PC-3 (cell line): ENCODE measurements at places on chromosomes 11 and 22. TPM values are rescaled to one million over a fixed set of nuclear protein-coding genes. Genes with fewer than 3 reads are reported as not detected.

DNA sequence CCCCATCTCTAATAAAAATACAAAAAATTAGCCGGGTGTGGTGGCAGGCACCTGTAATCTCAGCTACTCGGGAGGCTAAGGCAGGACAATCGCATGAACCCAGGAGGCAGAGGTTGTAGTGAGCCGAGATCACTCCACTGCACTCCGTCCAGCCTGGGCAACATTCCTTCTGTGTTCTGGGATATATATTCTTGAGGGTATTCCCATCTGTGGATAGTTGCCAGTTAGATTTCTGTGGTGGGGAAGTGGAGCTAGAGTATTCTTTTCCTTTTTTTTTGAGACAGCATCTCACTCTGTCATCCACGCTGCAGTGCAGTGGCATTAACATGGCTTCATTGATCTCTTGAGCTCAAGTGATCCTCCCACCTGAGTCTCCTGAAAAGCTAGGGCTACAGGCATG is 9.1 kb upstream of the ZNF74 start:
- H3K27ac ChIP-seq: no peak overlapping the region
- H3K4me3 ChIP-seq: no peak overlapping the region
- no peaks in the 10 kb centered on the region for H3K36me3 ChIP-seq
- H3K4me1 ChIP-seq: no peaks in the 10 kb centered on the region

DNA sequence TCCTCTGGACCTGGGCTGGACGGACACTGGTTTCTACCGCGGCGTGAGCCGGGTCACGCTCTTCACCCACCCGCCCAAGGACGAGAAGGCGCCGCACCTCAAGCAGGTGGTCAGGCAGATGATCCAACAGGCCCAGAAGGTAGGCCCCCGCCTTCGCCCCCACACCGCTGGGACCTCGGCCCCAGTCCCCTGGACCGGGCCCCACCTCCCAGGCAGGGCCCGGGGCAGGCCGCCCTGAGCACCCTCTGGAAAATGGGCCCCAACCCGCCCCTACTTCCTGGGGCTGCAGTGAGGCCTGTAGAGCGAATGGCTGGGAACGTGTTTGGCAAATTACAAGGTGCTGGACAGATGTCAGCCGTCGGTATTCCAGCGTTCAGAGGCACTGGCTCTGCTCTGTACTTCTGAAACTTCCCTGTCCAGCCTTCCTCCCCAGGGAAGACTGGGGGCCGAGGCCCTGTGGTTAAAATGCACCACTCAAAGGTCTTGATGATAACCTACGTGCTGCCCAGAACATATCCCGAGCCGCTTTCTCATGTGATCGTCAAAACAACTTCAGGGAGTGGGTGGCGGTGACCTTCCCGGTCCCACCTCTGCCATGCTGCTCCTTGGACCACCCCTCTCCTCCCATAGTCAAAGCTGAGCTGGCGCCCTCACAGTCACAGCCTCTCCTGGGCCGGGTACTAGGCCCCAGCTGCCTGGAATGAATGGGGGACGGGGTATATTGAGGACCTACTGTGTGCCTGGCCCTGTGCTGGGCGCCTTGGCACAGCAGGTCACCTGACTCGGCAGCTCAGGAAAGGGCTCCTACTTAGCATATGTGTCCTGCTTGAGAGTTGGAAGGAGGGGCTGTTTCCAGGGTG is 869 bp downstream of the FAM83F start:
- DNase-seq: no peak
- H3K27ac ChIP-seq: no peak overlapping the region
- H3K4me3 ChIP-seq: peak overlapping the region; percentile 82
- no peaks in the 10 kb centered on the region for H3K36me3 ChIP-seq

DNA sequence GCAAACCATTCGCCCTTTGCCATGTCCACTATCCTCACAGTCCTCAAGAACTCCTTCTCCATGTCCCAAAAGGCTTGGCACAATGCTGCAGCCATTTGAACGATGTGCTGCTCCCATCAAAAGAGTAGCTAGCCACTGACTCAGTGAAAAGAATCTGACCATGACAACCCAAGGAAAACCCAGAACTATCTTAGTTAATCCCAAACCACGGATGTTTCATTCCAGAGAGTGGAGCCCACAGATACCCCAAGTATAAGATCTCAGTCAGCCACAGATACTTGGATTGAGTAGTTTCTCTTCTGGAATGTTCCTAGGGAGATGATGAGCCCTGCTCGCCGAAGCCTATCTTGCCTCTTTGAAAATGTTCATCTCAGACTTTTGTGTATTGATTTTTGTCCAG is 176.9 kb downstream of the NAV2 start:
- no peaks in the 10 kb centered on the region for H3K36me3 ChIP-seq
- no peak overlapping the region for H3K27ac ChIP-seq
- no peak overlapping the region for H3K4me3 ChIP-seq
- peaks cover 22% of the 10 kb centered on the region for H3K4me1 ChIP-seq

DNA sequence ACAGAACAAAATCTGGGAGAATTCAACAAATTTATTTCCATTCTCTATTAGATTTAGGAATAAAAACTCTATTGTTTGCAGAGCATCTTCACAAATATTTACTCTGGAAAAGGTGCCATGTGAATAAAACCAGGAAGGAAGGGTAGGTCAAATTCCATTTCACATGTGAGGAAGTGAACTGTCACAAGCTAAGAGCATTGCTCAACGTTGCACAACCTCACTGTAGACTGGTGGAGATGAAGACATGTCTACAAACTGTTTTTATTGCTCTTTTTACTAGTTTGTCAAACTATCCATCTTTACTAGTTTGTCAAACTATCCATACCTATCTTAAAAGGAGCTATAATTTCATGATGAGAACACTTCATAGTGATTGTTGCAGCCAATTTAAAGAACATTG is 236.4 kb downstream of the CNTN5 start:
- no peaks in the 10 kb centered on the region for H3K27me3 ChIP-seq
- no peaks in the 10 kb centered on the region for H3K4me1 ChIP-seq
- H3K4me3 ChIP-seq: no peak overlapping the region
- no peak overlapping the region for H3K27ac ChIP-seq
- no peaks in the 10 kb centered on the region for H3K36me3 ChIP-seq
- peak; percentile 54 for DNase-seq

- no peaks in the 10 kb centered on the region for H3K4me1 ChIP-seq
- H3K36me3 ChIP-seq: no peaks in the 10 kb centered on the region
- no peak overlapping the region for H3K27ac ChIP-seq
- no peak overlapping the region for H3K4me3 ChIP-seq
Measured at GRCh38 chr11:125290263-125290662, 125.7 kb downstream of the PKNOX2 start.

Gene APOBEC3G
- 1.3 and 4.4 TPM in 2 replicates for total RNA-seq

DNA sequence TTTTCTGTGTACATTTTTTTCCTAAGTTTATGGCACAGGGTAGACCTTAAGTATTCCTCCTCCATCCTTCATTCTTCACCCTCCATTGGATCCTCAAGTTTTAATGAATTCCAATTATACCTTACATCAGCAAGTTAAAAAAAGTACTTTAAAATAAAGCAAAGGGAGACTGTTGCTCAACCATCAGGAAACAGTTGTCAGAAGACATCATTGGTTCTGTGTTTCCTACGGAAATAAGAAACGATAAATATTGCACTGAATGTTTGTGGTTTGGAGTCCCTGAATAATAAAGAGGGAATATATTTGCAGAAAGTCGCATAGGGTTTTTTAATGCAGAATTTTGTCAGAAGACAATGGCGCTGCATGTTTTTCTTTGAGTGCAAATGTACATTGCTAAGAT is 28.1 kb upstream of the LDHA start:
- no peaks in the 10 kb centered on the region for H3K27me3 ChIP-seq
- peaks cover 35% of the 10 kb centered on the region; the same call in 1 of the 2 replicates for H3K36me3 ChIP-seq
- H3K27ac ChIP-seq: no peak overlapping the region
- no peak overlapping the region for H3K4me3 ChIP-seq
- DNase-seq: no peak

Gene RTN4RL2
- 3.5 and 6.5 TPM in 2 replicates for total RNA-seq

Gene LRFN4
- 64.4 and 79.8 TPM in 2 replicates for total RNA-seq

Gene SHISA8
- not detected in 2 replicates for total RNA-seq

- no peak overlapping the region for H3K4me3 ChIP-seq
- no peak for DNase-seq
- H3K27me3 ChIP-seq: no peaks in the 10 kb centered on the region
- no peaks in the 10 kb centered on the region for H3K4me1 ChIP-seq
- no peak overlapping the region for H3K27ac ChIP-seq
Measured at GRCh38 chr11:80782135-80782885, 1341.5 kb upstream of the TENM4 start.

Gene MAJIN
- total RNA-seq: not detected in 2 replicates

Gene BIK
- total RNA-seq: 24.6 and 29.4 TPM in 2 replicates

Gene WEE1
- 45.1 and 46.9 TPM in 2 replicates for total RNA-seq

Gene PRR33
- total RNA-seq: not detected in 2 replicates

DNA sequence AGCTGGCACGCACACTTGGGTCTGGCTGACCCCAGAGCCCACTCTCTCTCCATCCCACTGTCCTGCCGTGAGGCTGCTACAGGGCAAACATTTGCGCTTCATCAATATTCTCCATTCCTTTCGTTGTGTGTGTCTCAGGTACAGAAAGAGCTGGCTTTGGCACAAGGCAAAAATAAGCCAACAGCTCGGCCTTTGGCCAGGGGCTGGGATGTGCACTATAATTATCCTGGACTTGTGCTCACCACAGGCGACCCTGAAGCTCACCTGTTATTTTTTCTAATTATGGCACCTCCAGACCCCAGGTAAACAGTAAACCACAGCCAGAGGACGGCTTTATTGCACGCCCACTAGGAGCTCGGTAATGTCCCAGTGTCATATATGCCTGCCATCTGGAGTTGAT is 10.9 kb downstream of the ZMAT5 start:
- no peaks in the 10 kb centered on the region for H3K27me3 ChIP-seq
- no peak overlapping the region for H3K27ac ChIP-seq
- H3K4me1 ChIP-seq: no peaks in the 10 kb centered on the region
- no peak overlapping the region for H3K4me3 ChIP-seq

DNA sequence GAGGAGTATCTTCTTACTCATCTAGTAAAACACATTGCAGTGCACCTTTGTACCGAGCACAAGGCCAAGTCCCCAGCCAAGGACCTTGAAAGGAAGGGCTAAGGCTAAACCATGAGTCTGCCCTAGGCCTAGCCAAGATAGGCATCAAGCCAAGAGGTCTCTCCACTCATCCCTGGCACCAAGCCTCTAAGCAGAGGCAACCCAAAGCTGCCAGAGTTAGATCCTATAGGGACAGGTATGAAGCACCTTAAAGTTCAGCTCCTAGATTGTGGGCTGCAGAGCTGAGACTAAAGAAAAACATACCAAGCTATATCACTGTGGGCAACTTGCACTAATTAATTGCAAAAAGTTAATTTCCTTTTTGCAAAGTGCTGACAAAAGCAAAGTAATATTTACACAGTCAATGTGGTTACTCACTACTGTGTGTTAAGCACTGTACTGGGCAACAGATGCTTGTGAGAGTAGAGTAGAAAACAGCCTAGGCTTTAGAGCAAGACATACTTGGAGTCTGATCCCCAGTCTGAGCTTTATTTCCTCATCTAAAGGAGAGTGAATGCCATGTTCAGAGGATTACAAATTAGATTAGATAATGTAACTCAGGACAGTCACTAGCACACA is 7.2 kb downstream of the COA4 start:
- H3K27me3 ChIP-seq: no peaks in the 10 kb centered on the region
- no peak overlapping the region for H3K4me3 ChIP-seq
- H3K4me1 ChIP-seq: peaks cover 27% of the 10 kb centered on the region
- 0 out of 2 replicates have a peak overlapping the region, but pooled peaks have one; percentile 7 for H3K27ac ChIP-seq
- peaks cover 22% of the 10 kb centered on the region; the same call in 1 of the 2 replicates for H3K36me3 ChIP-seq

Gene RAB36
- 1.1 and 5.1 TPM in 2 replicates for total RNA-seq

- H3K27me3 ChIP-seq: no peaks in the 10 kb centered on the region
- 0 out of 2 replicates have a peak, but pooled peaks cover 2% of the 10 kb centered on the region for H3K36me3 ChIP-seq
- no peak for DNase-seq
- H3K4me3 ChIP-seq: no peak overlapping the region
Measured at GRCh38 chr11:35735903-35736302, 73.3 kb downstream of the TRIM44 start.
